RWPE1 (cell line): ENCODE measurements at places on chromosomes 7 and 10.
A peak's percentile ranks its signal among the peaks of the same experiment; 100 is the strongest.

GRCh38 chr7:33905389-33906032 is at the start of gene BMPER:
BMPER (plus strand) TSS chr7:33905539; CDS start chr7:33905614, 75 bp downstream.
- peak; percentile 18 for DNase-seq

DNA sequence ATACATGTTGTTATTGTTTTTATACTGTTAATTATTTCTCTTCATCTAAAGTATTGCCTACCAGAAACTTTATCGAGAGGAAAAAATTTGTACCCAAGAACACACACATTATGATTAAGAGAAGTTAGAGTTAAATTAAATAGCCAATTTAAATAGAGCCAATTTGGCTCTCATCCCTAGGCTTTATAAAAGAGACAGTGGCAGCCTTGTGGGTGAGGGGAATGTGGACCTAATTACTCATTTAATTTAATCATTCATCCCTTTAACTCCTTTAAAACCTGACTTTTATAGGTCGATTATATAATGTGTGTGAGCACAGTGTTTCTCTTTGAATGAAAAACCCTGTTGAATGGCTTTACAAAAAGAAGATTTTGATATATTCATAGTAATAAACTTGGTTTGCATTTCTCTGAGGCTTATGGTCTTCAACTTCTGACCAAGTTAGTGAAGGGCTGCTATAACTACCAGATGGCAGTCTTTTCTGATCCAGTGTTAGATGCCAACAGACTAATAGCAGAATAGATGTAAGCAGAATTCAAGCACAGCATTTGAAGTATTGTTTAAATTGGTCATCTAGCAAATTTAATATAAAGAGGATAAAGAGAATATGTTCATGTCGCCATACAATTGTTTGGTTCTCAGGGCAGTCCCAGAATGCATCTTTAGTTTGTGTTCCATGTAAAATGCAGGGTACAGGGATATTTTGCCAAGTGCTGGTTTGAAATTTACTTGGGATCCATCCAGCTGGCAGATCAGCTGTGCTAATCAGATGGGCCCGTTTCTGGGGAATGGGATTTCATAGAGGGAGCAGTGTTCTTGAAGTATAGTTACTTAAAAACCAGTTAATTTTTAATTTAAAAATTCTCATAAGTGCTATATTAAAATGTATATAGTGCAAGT is 25.3 kb downstream of the ADD3 start:
- DNase-seq: no peak

DNA sequence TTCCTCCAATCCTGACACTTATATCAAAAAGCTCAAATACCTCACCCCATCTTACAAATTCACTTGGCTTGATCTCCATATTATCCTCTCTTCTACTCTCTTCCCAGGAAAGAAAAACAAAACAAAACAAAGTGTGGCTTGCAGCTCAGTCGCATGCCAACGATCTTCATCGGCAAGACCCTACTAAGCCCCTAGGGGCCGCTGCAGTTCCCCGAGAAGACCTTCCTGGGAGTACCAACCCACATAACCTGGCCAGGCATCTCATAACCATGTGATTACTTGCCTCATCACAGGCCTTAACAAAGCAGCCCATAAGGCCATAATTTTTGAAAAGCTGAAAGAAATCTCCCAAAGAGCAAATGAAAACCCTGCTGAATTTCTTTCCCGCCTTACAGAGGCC is 103.7 kb downstream of the ZNF92 start:
- peak; percentile 25 for DNase-seq

- DNase-seq: no peak
Observed at GRCh38 chr10:78306358-78306757, 272.7 kb downstream of the RPS24 start.

DNA sequence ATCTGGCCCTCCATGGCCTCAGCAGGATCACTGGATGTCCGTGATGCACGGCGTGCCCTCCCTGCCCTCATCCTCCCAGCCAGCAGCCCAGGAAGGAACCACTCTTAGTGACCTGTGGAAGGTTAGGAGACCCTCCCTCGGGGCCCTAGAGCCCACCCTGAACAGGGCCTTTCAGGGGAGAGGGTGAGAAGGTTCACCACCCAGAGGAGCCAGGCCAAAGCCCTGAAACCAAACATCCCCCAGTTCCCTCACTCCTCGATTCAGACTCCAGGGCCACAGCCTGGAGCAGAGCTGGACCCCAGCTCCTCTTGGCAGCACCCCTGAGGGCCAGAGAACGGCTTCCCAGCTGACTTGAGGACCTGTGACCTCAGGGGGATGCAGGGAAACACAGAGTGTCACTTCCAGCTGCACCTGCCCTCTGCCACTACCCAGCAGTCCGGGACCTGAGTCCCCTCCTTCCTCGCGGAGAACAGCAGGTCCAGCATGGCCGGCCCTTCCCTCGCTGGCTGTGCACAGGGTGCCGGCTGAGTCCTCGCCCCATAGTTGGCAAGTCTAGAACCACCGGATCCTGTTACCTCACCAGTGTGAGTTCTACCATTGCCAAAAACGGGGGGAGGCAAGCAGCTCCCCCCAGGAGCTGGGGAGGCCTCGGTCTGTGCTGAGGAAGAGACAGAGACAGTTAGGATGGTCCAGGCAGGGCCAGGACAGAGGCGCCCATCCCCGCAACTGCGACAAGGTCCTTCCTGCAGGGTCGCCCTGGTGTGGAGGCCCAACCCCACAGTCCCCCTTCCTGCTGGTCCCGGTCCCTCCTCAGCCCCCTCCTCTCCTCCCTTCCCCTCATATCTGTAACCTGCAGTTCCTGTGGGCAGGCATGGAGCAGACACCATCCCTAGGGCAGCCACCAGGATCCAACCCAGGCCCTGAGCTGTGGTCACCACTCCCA is 158.6 kb downstream of the NRF1 start:
- DNase-seq: no peak

- DNase-seq: no peak
Observed at GRCh38 chr10:3012223-3012622, 55.1 kb upstream of the PFKP start.

GRCh38 chr10:119159332-119159731 is 6.2 kb downstream of the SFXN4 start:
- no peak for DNase-seq

GRCh38 chr10:85446827-85447226 is 919.8 kb downstream of the GRID1 start:
- no peak for DNase-seq

DNA sequence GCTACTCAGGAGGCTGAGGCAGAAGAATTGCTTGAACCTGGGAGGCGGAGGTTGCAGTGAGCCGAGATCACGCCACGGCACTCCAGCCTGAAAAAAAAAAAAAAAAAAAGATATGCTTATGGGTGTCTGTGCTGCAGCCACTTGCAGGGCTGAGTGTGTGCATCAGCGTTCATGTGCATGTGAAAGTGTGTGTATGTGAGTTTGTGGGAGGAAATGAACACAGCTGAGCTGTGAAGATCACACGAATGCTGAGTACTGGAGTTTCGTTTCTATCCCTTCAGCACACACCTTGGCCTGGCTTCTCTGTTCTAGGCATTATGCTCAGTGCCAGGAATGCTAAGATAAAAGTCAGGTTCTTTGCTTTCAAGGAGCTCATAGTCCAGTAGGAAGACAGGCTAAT is 12.0 kb upstream of the SVOPL start:
- DNase-seq: no peak

- peak; percentile 42 for DNase-seq
Observed at GRCh38 chr7:158432369-158433341, 155.0 kb downstream of the PTPRN2 start.

GRCh38 chr7:80175744-80176143 is 41.1 kb downstream of the GNAI1 start:
- no peak for DNase-seq

- no peak for DNase-seq
Observed at GRCh38 chr7:128694738-128695137, 22.6 kb downstream of the GARIN1A start.

DNA sequence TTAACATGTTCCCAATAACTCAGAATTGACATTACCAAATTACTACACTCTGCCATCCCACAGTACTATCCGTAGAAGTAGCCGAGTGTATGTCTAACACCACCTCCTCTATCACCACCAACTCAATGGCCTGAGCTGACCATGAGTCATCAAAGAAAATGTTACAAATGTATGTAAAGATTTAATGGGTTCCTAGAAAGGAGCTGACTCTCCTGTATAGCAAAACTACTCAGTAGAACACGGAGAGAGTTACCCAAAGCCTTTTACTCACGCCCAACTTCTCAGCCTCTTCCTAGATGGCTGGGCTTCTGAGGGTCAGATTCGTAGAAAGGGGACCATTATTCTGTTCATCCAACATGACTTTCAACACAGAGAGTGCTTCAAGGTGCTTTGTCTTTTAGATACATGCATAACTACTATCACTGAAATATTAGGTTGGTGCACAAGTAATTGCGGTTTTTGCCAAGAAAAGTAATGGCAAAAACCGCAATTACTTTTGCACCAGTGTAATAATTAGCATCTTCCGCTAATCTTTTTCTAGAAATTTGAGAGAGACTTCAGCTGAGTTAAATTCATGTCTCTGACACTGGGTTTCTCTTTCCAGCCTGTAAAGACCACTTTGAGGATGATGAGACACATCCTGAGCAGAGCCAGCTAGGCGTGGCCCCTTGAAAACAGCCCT is 24.0 kb upstream of the NANOS1 start:
- DNase-seq: peak; percentile 84
